ENCODE measurements at places on chromosomes 2 and 18.

GRCh38 chr2:120477198-120477597 is 131.3 kb downstream of the INHBB start:
- DNase-seq: no peak

GRCh38 chr2:240989451-240990265 is 8.8 kb upstream of the SNED1 start:
- DNase-seq: no peak

DNA sequence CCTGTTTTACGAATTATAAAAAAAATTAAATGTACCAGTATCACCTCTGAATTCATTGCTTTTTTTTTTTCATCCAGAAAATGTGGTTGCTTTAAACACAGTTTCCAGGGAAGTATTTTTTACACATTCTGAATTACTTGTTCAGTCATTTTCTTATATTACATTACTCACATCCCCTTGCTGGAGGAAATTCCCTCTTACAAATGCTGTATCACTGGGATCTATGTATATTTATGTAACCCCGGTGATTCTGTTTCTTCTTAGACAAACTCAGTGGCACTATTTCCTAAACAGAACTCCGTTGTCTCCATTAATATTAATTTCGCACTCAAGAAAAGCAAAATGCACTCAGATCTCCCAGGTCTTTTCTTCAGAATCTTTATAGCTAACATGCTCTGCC is 1078.5 kb upstream of the ZEB2 start:
- DNase-seq: no peak

GRCh38 chr2:196322973-196323810 is 151.8 kb upstream of the STK17B start:
- DNase-seq: peak; percentile 17

- DNase-seq: no peak
Observed at GRCh38 chr2:159399716-159400415, 113.4 kb upstream of the WDSUB1 start.

GRCh38 chr2:54122939-54123338 is 7.5 kb downstream of the ACYP2 start:
- DNase-seq: no peak

DNA sequence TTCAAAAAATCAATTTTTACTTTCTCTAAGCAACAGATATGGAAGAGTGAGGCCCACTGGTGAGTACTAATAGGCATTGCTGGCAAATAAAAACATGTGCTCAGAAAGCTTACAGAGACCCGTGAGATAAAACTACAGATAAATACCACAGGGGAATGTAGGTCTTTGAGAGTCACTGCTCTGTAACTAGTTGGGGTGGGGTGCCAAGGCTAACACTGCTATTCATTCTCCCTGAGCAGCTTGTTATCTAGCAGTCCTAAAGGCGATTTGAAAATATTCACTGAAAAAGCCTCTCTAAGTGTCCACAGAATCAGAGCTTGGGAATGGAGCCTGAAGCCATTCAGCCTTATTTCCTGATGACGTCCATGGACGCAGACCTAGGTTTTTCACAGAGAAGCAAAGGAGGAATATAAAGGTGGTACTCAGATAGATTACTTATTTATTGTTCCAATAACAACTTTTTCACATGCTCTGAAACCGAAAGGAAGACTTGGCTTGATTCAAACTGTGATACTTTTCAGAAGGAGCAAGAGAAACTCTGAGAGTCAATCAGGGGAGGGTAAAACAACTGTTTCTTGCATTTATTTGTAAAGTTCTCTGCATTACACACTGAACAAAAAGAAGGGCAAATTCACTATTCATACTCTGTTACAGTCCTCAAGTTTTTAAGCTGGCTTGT is 188.4 kb downstream of the PPP1R1C start:
- DNase-seq: no peak

GRCh38 chr2:152729844-152730243 is 11.4 kb downstream of the ARL6IP6 start:
- DNase-seq: no peak

- no peak for DNase-seq
Observed at GRCh38 chr2:68274022-68274421, 21.7 kb upstream of the PPP3R1 start.

DNA sequence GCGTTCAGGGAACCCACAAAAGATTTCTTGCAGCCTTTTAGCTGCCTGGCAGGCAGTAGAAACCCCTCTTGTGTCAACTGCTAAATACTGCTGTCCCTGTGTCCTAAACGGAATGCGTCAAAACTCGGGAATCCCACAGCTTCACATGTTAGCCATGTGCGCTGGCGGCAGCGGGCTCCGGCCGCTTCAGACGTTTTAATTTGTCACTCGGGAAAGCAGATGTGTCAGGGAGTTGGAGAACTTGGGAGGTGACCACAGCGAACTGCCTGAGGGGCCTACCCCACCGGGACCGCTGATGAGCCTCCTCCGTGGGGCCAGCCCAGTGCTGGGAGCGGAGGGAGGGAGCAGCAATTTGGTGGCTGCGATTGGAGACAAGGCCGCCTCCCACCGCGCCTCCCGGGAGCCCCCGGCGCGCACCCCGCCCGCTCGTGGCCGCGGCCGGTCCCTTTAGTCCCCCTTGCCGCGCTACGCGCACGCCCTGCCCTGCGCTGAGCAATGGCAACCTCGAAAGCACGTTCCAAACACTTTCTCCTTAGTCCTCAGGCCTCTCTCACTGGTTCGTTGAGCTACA is 146.1 kb upstream of the SATB2 start:
- no peak for DNase-seq

DNA sequence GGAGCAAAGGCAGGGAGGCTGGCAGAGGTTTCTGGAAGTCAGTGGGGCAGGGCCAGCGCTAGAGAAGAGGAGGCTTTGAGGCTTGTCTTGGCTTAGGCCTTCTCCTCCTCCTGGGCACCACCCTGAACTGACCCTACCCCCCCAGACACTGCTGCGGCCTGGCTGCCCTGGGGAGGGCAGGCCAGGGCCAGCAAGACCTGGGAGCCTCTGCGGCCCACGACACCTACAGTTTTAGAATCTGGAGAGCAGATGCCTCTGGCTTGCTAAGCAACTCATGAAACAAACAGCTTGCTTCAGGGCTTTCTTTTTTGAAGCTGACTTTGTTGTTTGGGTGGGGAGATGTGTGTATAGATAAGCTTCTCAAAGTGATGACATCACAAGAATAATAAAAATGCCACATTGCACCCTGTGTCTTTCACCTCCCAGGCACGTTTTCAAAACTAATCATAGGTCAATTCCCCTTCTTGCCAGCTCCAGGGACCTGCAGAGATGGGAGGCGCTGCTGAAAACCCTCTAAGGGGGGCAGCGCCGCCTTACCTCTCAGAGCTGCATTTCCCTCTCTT is 46.2 kb upstream of the SMAD7 start:
- DNase-seq: no peak

- DNase-seq: no peak
Observed at GRCh38 chr2:26980971-26981370, 10.5 kb downstream of the MAPRE3 start.
